ENCODE measurements at places on chromosomes 1 and 21.

- no peak for DNase-seq
Observed at GRCh38 chr1:237671935-237672334, 218.8 kb downstream of the ZP4 start.

DNA sequence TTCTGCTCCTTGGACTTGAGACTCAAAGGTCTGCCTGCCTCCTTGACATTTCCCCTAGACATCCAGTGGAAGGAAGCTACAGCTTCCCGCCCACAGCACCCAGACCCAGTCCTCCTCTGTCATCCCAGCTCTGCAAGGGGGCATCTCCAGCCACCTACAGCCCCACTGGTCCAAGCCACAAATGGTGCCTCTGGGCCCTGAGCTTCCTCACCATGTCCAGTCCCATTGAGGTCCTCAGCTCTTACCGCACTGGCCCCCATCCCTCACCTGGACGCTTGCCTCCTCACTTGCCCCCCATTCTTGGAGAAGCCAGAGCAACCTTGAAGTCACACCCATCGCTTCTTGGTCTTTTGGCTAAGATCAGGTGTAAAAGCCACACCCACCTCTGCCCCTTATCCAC is 13.2 kb downstream of the PODN start:
- DNase-seq: no peak

GRCh38 chr1:205444931-205445645 is 10.8 kb downstream of the BLACAT1 start:
- no peak for DNase-seq

- no peak for DNase-seq
Observed at GRCh38 chr1:90501281-90501680, 215.8 kb downstream of the BARHL2 start.

DNA sequence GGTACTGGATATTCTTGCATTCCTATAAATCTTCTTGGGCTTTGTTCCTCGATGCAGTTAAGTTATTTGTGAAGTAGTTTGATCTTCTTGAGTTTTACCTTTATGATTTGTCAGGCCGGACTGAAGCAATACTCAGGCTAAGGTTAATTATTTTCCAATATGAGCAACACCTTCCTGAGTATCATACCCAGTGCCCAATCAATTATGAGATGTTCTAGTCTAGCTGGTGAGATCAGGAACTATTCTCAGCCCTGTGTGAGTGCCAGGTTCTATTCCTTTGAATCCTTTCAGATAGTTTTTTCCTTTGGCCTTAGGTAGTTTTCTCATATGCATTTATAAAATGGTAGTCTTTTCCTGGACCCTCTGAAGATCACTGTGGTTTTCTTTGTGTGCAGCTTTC is 92.5 kb downstream of the SCMH1 start:
- DNase-seq: no peak

DNA sequence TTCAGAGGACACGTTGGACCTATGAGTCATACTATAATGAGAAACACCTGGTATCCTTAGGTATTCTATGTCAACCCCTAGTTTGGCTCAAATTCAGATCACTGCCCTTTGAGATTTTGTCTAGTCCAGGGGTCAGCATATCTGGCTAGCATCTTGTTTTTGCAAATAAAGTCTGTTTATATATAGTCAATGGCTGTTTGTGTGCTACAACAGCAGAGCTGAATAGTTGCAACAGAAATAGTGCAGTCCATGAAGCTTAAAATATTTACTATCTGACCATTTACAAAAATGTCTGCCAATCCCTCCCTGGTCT is 48.5 kb upstream of the EDEM3 start:
- DNase-seq: no peak

- no peak for DNase-seq
Observed at GRCh38 chr1:172578586-172578985, 45.6 kb downstream of the SUCO start.
